ENCODE measurements at places on chromosomes 11 and 22.
A peak's percentile ranks its signal among the peaks of the same experiment; 100 is the strongest.

DNA sequence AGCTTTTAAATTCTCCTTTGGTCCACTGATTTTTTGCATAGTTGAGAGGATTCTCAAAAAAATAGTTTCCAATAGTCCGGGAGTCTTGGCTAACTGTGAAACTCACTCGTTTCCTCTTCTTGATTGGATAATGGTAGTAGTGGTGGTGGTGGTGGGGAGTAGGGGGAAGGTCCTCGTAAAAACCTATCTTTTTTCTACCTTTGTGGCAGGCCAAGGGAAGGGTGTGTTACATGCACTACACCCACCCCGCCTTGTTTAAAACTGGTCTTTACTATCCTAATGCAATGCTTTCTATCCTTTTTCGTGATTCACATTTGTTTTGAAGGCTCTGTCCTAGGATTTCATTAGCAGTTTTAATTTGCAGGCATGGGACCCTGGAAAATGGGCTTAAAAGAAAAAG, 4.8 kb downstream of the TEAD1 start:
- no peak for DNase-seq

DNA sequence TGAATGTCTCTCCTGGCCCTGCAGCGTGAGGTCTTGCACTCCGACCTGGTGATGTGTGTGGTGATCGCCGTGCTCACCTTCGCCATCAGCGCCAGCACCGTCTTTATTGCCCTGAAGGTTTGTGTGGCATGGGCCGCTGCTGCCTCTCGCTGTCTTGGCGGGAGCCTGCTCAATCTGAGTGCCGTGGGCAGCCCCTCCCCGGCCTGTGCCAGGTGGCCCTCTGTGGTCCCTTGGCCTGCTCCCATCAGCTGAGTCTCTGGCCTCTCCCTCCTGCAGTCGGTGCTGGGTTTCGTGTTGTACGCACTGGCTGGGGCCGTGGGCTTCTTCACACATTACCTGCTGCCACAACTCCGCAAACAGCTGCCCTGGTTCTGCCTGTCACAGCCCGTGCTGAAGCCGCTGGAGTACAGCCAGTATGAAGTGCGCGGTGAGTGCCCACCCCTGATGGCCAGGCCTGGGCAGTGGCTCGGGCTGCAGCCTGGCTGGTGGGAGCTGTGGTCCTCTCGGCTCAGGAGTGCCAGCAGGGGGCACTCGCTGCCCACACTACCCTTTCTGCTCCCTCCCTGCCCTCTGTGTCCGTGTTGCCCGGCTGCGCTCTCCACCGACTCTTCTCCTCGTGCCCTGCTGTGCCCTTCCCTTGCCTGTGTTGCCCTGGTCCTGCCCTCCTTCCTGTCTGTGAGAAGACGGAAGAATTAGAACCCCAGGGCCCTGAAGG, 10.2 kb downstream of the PCNX3 start:
- DNase-seq, result peak; percentile 78

DNA sequence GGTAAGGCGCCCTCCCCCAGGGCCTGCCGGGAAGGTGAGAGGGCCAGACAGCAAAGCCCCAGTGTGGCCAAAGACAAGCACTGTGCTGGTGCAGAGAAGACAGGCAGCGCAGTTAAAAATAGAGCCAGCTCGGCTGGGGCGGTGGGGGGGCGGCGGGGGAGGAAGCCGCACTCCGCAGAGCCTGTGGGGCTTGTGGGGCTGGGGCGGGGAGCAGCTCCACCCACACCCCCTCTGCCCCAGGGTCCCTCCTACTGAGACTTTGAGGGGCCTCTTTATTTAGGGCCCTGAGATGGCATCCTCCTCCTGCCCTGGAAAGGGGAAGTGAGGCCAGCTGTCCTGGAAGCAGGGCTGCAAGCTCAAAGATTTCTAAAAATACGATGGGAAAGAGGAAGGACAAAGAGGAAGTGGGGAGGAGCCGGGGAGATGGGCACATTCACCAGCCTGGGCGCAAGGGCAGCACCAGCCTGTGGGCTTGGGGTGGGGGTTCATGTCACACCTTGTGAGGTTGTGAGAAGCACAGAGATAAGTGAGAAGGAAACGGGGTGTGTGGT, 2.6 kb downstream of the CYTH4 start:
- DNase-seq, result peak; percentile 38

GRCh38 chr11:36101466-36101865, 157.6 kb downstream of the LDLRAD3 start:
- no peak for DNase-seq

- no peak for DNase-seq
Observed at GRCh38 chr11:31761636-31762035, 49.5 kb downstream of the PAX6 start.

DNA sequence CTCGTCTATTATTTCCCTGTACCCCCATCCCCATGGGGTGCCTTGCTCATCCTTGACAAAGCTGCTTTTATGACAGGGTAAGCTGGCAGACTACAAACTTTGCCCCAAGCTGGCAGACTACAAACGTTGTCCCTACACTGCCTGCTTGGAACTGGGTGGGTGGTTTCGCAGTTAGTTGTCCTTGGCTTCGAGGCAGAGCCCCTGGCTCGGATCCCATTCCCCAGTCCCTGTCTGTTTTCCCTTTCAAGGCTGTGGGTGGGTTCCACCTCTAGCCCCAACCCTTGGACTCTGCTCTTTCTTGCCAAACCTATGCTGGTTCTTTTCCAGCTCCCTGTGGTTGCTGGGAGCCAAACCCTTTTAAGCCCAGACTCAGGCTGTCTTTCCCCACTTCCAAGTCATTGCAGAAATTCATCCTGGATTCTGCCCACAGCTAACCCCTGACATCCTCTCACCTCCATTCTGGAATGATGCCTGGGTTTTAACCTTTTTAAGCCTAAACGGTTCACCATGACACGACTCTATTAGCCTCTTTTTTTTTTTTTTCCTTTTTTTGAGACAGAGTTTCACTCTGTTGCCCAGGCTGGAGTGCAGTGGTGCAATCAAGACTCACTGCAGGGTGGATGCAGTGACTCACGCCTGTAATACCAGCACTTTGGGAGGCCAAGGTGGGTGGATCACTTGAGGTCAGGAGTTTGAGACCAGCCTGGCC, 9.2 kb upstream of the RBM14 start:
- DNase-seq, result peak; percentile 92

DNA sequence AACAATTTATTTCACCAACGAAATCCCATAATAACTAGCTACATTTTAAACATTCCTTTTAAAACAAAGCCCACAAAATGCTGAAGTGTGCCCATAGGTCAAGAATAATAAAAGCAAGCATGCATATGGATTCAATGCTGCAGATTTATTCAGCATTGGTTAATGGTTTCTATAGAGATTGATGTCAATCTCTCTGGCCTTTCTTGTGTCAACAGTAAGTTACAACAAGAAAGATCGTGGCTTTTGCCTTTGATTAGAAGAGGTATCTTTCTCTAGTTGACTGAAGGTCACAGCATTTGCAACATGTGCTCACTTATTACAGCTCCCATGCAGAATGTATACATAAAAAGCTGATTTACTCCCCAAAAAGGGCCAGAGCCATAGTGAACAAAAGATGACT, 1.4 kb upstream of the SOX6 start:
- no peak for DNase-seq

Measured in testis (tissue), 5 donors.